ENCODE measurements at places on chromosomes 4 and X. TPM values are rescaled to one million over a fixed set of nuclear protein-coding genes. Genes with fewer than 3 reads are reported as not detected.

ETDA gene
- not detected for total RNA-seq

RADX gene
- 1.6 TPM for total RNA-seq

WAS gene
- 0.61 TPM for total RNA-seq

ARAF gene
- 48.4 TPM for total RNA-seq

MAGEC3 gene
- total RNA-seq, result not detected

UPF3B gene
- 31.5 TPM for total RNA-seq

PDZD4 gene
- total RNA-seq, result 110 TPM

SPANXN3 gene
- total RNA-seq, result not detected

CD99 gene
- 92.1 TPM for total RNA-seq

SHROOM3 gene
- total RNA-seq, result 27.6 TPM

MORC4 gene
- 4.3 TPM for total RNA-seq
